ENCODE measurements at places on chromosomes 7 and 10. TPM values are rescaled to one million over a fixed set of nuclear protein-coding genes. Genes with fewer than 3 reads are reported as not detected.

GRCh38 chr7:141071855-141072547, 1.9 kb upstream of the TMEM178B start:
- peak; percentile 6 for DNase-seq

DNA sequence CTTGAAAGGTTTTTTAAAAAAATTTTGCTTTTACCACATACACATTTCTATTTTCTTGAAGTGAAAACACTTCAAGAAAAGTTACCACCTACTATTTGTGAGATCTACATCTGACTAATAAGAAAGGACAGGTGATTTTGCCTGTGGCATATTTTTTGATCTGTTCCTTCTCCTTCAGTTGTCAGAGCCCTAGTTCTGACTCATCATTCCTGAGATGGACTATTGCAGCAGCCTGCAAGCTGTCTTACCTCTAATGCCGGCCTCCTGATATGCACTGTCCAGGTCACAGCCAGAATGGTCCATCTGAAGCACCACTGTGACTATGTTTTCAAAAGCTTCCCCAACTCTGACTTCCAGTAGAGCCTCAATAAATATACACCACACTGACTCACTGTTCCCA, 28.2 kb upstream of the ANK3 start:
- DNase-seq: no peak

DNA sequence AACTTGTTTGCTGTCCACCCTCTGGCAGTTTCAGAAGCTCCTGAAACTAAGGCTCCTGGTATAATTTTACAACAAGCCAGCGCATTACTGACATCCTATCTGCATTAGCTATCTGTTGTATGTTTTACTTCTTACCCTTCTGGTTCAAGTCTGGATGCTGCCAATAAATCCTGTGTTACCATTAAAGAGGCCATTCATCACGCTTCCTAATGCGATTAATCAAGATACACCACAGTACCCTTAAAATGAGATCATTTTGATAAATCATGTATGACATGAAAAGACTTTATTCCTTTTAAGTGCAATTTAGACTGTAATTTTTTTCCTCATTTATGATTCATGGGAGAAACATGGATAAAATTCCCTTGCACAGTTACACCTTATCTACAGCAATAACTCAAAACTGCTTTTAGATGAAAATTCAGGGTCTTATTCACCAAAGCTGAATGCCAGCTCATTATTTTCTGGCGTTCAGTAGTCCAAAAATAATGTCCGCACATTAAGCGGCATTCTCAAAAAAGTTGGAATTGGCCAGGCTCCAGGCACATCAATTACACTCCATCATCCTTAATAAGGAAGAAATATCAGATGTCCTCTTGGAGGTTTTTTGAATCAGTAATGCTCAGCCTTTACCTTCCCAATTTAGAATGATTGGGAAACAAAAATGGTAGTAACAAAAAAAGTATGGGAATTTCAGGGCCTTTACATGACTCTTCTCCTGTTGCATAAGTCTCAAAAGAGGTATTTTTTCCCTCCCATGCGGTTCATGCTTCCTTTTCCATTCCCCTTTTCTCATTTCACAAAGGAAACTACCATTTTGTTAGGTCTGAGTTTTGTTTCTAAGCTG, 878.5 kb downstream of the LRMDA start:
- DNase-seq: no peak

- peak; percentile 45 for DNase-seq
Observed at GRCh38 chr10:119651514-119652360, 557 bp downstream of the BAG3 start.

GRCh38 chr7:121042195-121042594, 53.7 kb downstream of the CPED1 start:
- no peak for DNase-seq

DNA sequence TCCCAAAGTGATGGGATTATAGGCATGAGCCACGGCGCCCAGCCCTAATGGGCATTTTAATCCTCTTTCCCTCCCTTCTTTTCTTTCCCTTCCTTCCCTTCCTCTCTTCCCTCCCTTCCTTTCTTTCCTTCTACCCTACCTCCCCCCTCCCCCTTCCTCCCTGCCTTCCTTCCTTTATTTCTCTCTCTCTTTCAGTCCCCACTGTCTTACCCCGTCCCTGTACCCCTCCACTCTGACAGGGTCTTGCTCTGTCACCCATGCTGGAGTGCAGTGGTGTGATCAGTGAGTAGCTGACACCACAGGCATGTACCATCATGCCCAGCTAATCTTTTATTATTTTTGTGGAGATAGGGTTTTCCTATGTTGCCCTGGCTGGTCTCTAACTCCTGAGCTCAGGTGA, 24.2 kb downstream of the LCOR start:
- DNase-seq: no peak

- no peak for DNase-seq
Observed at GRCh38 chr10:57098146-57098545, 737.1 kb upstream of the ZWINT start.

Gene NFE2L3
- total RNA-seq: 23.8 TPM

Gene NUDT1
- 52.5 TPM for total RNA-seq

Gene LRRD1
- total RNA-seq: not detected

Gene TMEM270
- total RNA-seq: not detected

Gene OPTN
- total RNA-seq: 57.4 TPM

All from activated CD4-positive, alpha-beta T cell treated with anti-CD3 and anti-CD28 coated beads for 36 hours (primary cell).